ENCODE measurements at places on chromosomes 3 and 15.

GRCh38 chr3:160735826-160736225 is 20.2 kb upstream of the PPM1L start:
- DNase-seq = no peak

DNA sequence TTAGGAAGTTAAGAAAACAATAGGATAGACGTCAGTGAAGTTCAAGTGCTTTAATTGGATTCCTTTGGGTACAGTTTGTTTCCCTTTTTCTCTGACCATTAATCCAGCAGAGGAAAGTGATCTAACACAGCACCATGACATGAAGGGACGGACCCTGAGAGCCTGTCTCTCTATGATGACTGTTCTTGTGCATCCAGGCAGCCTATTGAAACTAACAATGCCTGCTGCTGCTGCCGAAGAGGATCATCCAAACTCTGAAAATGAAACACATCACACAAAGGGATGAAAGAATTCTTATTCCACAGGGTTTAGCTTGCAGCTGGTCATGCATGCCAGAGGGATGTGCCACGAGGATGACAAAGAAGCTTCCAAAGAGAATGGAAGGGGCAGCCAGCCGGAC is 75.5 kb downstream of the ZBTB20 start:
- DNase-seq = no peak

GRCh38 chr15:96381463-96381862 is 51.0 kb downstream of the NR2F2 start:
- no peak for DNase-seq

DNA sequence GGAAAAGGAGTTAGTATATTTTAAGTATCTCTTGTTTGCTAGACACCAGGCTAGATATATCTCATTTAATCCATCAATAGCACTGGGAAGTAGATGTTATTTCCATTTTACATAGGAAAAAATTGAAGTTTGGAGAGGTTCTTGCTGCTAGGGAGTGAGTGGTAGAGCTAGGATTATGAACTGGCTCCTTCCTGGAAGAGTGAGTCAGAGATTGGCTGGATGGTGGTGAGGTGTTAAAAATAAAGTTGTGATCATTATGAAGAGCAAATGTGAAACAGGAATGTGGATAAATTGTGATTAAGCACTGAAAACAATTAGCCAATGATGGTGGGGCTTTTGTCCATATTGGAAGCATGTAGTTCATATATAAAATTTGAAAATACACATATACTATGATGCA is 234.2 kb downstream of the WNT5A start:
- DNase-seq = no peak

- no peak for DNase-seq
Measured at GRCh38 chr3:197104738-197105137, 75.1 kb upstream of the MELTF start.

DNA sequence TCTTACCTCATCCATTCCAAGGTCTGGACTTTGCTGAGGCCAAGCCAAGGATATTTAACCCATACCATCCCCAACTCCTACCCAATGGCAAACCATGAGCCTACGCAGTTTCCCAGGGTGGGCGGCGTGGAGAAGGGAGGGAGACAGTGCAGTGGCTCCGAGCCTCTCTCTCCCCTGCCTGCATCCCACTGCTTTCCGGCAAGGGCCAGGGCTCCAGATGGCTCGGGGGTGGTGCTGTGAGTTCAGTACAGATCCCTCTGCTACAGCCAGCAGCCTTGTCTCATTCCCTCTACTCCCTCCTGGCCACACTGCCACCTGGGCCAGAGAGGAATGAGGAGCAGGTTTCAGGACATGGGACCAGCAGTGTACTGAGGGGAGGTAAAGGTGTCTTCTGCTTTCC is 44.3 kb upstream of the APEH start:
- DNase-seq = no peak

DNA sequence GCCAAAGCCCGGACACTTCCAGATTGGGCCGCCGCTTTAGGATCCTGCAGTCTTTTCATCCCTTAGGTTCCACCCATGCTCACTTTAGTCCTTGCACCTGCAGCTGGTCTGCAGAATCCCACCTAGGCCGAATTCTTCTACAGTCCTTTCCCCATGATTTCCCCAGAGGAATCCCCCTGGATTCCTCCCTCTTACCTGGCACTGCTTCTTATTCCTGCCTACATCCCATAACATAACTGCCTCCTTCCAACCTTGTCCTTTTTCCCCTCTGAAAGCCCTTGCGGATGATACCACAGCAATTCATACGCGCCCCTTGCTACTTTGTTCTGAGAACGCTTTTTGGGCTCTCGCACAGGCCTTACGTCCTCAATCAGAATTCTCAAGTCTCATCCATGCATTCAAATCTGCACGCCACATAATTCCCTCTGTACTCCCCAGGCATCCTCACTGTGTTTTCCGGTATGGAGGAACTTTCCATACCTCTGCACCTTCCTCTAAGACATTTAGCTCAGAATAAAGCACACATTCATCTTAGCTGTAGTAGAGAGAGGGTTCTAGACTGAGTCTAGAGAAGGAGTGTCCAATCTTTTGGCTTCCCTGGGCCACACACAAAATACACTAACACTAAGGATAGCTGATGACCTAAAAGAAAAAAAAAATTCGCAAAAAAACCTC is 619 bp downstream of the EIF2AK4 start:
- no peak for DNase-seq

DNA sequence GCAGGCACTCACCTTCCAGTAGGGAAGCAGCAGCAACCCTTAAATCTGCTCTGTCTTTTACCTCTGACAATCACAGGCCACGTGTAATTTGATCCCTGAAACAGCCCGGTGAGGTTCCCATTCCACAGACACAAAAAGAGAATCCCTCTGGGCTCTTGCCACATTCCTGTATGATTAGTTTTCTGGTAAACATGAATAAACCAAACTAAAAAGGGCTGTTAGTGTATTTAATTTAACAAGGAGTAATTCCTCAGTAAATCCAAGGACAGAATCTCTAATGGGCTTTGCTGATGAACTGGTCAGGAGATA is 186.9 kb downstream of the FAM43A start:
- no peak for DNase-seq

DNA sequence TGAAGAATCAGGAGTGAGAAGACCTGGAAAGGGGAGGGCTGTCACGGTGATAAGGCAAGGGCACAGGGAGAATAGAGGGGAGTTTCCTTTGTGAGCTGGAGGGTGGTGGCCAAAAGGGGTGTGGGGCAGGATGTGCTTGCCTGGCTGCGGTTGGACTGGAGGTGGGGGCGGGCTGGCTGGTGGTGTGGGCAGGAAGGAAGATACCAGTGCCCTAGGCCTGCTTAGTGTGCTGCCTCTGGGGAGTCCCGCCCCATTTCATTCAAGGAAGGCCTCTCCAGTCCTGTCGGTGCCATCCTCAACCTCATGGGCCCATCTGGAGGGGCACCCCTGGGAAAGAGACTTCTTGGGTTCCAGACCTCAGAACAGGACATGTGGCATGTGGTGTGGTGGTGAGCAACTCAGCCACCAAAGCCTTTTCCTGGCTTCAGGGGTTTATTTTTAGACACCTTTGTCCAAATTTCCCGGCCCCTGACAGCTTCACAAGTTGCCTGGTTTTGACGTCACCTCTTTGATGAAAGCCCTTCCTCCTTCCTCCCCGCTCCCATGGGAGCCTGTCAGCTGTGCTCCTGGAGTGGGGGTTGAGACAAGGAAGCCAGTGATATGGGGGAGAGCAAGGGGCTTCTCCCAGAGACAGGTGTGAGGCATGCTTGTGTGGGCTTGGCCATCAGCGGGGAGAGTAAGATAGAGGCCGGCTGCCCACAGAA is 15.6 kb downstream of the TEX264 start:
- DNase-seq = no peak

DNA sequence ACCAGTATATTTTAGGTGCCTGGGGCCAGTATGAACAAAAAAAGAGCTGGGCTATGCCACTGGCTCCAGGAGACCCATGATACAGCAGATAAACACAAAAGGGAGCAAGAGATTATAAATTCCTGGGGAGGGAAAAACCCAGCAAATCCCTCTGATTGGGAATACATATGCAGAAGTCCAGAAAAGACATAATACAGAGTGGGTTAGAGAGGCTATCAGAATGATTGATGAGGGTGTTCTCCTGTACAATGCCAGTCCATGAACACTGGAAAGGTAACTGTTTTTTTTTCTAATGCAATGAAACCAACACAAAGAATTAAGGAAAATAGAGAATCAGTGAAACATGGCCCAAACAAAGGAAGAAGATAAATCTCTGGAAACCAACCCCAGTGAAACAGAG is 5.4 kb upstream of the VPS39 start:
- DNase-seq = no peak

- no peak for DNase-seq
Measured at GRCh38 chr3:126893651-126894050, 89.3 kb upstream of the PLXNA1 start.

- no peak for DNase-seq
Measured at GRCh38 chr15:91552555-91552954, 301.0 kb upstream of the SLCO3A1 start.

- DNase-seq = no peak
Measured at GRCh38 chr3:124774327-124774718, 44.1 kb downstream of the UMPS start.

GRCh38 chr3:58664611-58665010 is 2.0 kb downstream of the FAM3D start:
- no peak for DNase-seq

- no peak for DNase-seq
Measured at GRCh38 chr3:51550080-51550819, 11.7 kb downstream of the RAD54L2 start.
